ENCODE measurements at places on chromosomes 1 and 21.

DNA sequence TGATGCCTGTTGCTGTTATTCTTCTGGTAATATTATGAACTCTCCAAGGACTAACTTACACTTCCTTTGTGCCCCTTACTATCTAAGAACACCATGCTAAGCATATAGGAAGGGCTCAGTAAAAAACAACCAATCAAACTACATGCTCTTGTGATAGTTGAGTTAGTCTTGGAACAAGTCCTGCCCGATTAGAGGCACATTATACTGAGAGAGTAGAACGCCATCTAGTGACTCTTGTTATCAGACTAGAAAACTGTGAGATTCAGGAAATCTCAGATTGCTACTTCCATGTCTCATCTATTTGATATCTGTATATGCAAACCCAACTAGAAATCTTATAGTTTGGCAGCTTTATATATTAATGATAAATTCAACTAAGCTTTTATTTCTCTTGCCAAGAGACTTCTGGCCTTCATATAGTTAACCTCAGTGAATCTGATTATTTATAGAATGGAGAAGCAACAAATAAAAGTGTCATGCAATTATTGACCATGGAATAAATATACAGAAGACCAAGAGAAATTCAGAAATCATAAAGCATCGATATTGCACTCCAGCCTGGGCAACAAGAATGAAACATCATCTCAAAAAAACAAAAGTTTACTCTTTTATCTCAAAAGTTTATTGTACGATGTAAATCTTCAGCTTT, 7.8 kb upstream of the SRRM1 start:
- DNase-seq, result peak; percentile 61

DNA sequence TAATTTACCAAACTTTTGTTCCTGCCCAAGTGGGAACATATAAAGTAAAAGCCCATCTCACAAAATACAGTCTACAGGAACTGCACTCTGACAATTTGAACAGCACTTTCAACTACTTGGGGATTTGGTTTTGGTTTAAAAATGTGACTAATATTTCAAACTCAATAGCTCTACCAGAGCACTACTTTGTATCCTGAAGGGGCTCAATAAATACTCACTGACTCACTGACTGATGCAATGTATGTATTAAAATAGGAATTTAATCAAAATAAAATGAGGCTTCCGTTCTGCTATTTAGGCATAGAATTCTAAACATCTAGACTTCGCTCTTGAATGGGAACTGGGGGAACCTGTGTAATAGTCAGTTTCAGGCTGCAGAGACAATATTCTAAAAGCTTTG, 21.9 kb downstream of the EFCAB14 start:
- DNase-seq, result no peak

- no peak for DNase-seq
These were observed 255.6 kb downstream of the TM2D1 start for GRCh38 chr1:61469365-61469764.

DNA sequence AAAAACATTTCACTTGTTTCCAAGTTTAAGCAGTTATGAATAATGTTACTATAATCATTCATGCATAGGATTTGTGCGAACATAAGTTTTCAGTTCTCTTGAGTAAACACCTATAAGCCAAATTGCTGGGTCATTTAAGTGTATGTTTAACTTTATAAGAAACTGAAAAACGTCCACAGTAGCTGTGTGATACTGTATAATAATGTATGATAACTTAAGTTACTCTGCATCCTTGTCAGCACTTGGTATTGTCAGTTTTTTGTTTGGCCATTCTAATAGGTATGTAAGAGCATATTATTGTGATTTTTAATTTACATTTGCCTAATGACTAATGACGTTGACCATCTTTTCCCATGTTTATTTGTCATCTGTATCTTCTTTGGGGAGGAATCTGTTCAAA, 14.4 kb upstream of the SLC35A3 start:
- no peak for DNase-seq

DNA sequence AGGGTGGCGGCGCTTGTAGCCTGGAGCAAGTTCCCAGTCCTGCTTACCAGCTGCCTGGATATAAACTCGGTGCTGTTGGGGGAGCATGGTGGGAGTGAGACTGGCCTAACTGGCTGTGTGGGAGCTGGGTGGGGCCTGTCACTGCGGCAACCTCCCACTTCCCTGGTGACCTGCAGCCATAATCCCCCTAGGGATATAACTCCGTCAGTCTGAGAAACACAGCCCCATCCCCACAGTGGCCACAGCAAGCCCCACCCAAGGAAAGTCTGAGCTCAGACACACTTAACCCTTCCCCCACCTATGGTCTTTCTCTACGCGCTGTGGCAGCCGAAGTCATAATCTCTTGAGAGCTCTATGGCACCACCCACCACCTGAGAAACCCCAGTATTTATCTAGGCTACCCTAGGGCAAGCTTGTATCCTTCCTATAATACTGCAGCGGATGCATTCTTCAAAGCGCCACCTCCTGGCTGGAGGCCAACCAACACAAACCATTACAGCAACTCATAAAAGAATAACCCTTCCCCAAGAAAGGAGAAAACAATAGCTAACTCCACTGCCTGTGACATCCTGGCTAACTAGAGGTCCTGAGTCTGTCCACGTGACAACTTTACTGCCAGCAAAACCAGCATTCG, 57.4 kb downstream of the ZNF648 start:
- no peak for DNase-seq

- no peak for DNase-seq
These were observed 101.6 kb upstream of the PALMD start for GRCh38 chr1:99544328-99544727.

DNA sequence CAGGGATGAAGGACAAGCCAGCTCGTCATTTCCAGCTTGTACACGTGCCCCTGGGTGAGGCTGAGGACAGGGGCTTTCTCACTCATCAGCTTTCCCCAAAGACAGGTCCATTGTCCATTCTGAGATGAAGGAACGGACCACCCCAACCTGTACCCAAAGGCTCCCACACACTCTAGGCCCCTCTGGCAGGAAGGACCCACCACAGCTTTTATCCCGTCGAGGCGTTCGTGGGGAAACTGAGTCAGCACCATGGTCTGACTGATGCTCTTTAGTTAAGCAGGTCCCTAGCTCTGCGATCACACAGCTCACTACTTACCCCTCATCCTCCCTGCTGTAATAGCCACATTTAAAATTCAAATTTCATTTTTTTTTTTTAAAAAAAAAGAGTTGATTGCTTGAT, 117.3 kb downstream of the AJAP1 start:
- DNase-seq, result no peak

DNA sequence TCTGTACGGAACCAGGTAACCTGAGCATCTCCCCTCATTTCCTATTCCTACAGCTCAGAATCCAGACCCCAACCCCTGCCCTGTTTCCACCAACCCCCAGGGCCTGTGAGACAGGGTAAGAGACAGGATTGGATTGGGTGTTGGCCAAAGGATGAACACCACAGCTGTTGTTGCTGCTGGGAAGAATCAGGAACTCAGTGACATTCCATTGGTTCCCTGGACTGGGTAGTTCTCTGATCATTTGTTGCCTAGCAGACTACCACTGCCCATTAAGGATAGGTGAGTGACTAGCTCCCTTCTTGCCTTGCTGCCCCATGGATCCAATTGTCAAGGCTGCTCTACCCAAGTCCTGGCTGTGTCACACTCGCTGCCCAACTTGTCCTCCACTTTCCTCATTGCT, 10.0 kb downstream of the NCSTN start:
- DNase-seq, result no peak

GRCh38 chr1:38190983-38191382, 144.4 kb upstream of the POU3F1 start:
- no peak for DNase-seq

DNA sequence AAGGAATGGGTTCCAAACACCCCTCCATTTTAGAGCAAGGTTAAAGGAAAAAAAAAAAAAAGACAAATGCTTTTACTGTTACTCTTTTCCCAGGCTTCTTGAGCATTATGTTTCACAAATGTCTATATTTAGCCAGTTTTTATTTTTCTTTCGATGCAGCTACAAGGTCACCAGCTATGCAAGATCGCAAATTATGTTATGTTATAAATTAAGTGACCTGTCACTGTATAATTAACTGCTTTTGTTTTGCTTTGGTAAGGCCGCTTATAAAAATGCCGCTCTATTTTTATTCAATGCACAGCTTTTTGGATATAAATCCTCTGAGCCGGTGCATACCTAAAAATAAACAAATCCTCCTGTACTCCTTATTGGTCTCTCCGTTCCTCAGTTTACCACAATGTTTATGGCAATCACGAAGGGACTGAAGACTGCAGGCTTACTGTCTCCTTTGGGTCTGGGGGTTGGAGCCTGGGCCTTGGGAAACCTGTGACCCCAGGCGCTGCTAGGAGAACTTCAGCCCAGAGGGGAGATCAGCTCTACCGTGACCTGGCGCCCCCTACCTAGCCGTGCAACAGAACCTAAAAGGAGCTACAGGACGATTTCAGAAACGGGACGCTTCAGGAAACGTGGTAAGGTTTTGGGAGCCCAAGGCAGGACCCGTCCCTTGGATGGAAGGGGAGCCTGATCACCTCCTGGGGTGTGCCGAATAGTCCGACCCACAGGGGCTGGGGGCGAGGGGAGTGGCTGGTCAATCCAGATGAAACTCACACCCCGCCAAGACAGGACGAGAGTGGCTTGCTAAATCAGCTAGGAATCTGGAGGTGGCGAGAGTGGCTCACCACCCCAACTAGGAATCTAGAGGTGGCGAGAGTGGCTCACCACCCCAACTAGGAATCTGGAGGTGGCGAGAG, 101.2 kb upstream of the CD55 start:
- DNase-seq, result no peak

- no peak for DNase-seq
These were observed 64.5 kb downstream of the XPR1 start for GRCh38 chr1:180696361-180696760.

DNA sequence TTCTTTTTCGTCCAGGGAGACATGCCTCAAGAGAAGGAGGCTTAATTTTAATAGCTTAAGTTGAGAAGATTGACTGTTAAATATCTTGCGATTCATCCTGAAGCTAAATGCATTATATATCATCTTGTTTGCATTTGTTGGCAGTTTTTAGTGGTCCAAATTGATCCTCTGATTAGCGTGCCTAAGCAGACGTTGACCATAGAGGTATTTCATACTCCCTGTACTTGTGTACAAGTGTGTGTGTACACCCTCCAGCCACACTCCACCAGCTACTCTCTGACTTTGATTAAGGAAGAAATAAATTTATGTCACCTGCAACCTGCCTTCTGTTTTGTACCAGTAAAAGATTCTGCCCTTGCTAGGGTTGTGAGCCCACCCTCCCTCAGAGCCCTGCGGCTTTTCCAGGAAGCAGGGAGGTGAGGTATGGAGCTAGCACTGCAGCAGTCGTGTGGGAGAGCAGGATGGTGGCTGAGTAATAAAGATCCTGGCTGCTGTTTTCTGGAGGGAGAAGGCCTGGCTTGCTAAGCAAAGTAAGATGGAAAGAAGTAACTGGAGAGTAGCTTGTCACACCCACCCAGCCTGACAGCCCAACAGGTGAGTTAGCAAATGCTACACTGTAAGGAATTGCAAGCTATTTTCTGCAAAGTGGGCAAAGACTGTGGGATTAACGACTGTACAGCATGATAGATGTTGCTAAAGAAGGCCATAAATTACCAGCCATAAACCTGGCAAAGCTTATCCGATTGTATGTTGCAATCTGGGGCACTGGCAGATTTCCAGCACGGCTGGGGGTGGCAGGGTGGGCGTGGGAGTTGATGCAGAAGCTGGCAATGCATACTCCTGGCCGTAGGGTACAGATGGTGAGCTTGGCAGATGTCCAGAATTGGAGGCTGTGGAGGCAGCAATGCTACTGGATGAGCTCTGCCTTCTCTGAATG, 170.2 kb downstream of the TNR start:
- DNase-seq, result no peak

DNA sequence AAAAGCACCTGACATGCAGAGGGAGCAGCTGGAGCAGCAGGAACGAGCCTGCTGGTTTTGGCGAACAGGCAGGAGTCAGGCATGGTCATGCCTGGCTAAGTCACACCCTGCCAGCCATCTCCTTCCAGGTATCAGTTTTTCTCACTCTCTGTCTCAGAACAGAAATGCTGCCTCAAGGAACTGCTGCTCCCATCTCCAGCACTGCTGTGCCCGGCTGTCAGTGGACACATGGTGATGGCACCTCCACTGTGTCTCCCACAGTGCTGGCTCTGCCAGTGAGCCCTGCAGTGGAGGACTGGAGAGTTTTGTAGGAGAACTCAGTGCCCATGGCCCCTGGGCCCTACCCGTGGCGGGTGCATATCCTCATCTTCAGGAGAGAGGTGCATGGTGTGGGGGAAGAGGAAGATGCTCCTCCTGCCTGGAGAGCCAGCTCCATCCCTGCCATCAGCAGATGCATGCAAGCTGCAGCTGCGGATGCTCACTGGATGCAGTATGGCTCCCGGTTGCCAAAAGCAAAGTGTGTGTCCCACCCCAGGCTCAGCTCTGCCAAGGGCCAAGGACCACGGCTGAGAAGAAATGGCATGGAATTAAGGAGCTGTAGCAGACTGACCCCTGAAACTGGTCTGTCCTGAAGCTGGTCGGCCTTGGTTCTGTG, 114.7 kb downstream of the GRIK3 start:
- no peak for DNase-seq

GRCh38 chr21:33070744-33070997, 730 bp downstream of the OLIG1 start:
- no peak for DNase-seq

Data from bone marrow (tissue), 2 donors.